Mesothelial cell of epicardium (in vitro differentiated cells): ENCODE measurements at places on chromosomes 1 and 21. TPM values are rescaled to one million over a fixed set of nuclear protein-coding genes. Genes with fewer than 3 reads are reported as not detected.

Gene CYP4A11
- not detected in 3 replicates for total RNA-seq

Gene ALX3
- 127 to 136 TPM (median 132 TPM) in 3 replicates for total RNA-seq

Gene TNFRSF4
- 0.18 to 0.34 TPM (median 0.29 TPM) in 3 replicates for total RNA-seq

Gene VWA5B1
- total RNA-seq, result 0.20 to 0.29 TPM (median 0.25 TPM) in 3 replicates

Gene CHI3L2
- total RNA-seq, result not detected in 3 replicates

Gene SIKE1
- 61.0 to 64.2 TPM (median 62.8 TPM) in 3 replicates for total RNA-seq

Gene TCEA3
- total RNA-seq, result 8.0 to 10.0 TPM (median 9.9 TPM) in 3 replicates

Gene TSPAN1
- total RNA-seq, result 0.51 to 0.63 TPM (median 0.52 TPM) in 3 replicates

Gene AMIGO1
- total RNA-seq, result 5.0 to 5.4 TPM (median 5.1 TPM) in 3 replicates

Gene ARTN
- 1.2 to 2.0 TPM (median 1.6 TPM) in 3 replicates for total RNA-seq

Gene PRR9
- total RNA-seq, result not detected in 3 replicates

Gene KDF1
- 11.9 to 12.9 TPM (median 12.7 TPM) in 3 replicates for total RNA-seq

Gene OR10X1
- not detected in 3 replicates for total RNA-seq

Gene DYNLT5
- total RNA-seq, result 0.36 to 0.71 TPM (median 0.67 TPM) in 3 replicates

Gene SDCCAG8
- total RNA-seq, result 37.3 to 47.1 TPM (median 39.9 TPM) in 3 replicates

Gene TCHHL1
- total RNA-seq, result not detected in 3 replicates

Gene RNU1-3
- 3,774 to 3,945 TPM (median 3,937 TPM) in 3 replicates for total RNA-seq

Gene CFHR3
- total RNA-seq, result 0.38 to 0.93 TPM (median 0.42 TPM) in 3 replicates

Gene ZYG11A
- total RNA-seq, result 0.14 to 0.18 TPM in 2 of 3 replicates, not detected in the other

Gene SYNC
- total RNA-seq, result 3.9 to 4.5 TPM (median 4.0 TPM) in 3 replicates

Gene ATP1A4
- total RNA-seq, result 0.29 to 0.38 TPM (median 0.33 TPM) in 3 replicates

Gene BGLAP
- total RNA-seq, result 5.8 to 7.3 TPM (median 6.8 TPM) in 3 replicates

Gene UBE4B
- total RNA-seq, result 61.3 to 64.5 TPM (median 63.7 TPM) in 3 replicates

Gene AADACL4
- 0.31 to 0.36 TPM (median 0.31 TPM) in 3 replicates for total RNA-seq

Gene GABRD
- 0.09 to 0.16 TPM (median 0.14 TPM) in 3 replicates for total RNA-seq

Gene C1orf94
- total RNA-seq, result not detected in 3 replicates

Gene LCE1E
- not detected in 3 replicates for total RNA-seq

Gene FCRL4
- 0.18 TPM in 1 of 3 replicates, not detected in the others for total RNA-seq

Gene PATJ
- 118 to 129 TPM (median 120 TPM) in 3 replicates for total RNA-seq

Gene OR14K1
- not detected in 3 replicates for total RNA-seq

Gene MYBPH
- not detected in 3 replicates for total RNA-seq

Gene RASSF5
- total RNA-seq, result 6.5 to 7.0 TPM (median 6.8 TPM) in 3 replicates

Gene DTL
- 12.7 to 14.9 TPM (median 14.1 TPM) in 3 replicates for total RNA-seq

Gene DHRS3
- 1,067 to 1,086 TPM (median 1,071 TPM) in 3 replicates for total RNA-seq

Gene OR2G6
- total RNA-seq, result 0.04 TPM in 1 of 3 replicates, not detected in the others

Gene SARS1
- 99.0 to 104 TPM (median 99.4 TPM) in 3 replicates for total RNA-seq

Gene LDLRAD1
- not detected in 3 replicates for total RNA-seq

Gene S100A5
- not detected in 3 replicates for total RNA-seq

Gene PTPN14
- total RNA-seq, result 71.8 to 75.8 TPM (median 74.9 TPM) in 3 replicates

Gene PTTG1IP
- total RNA-seq, result 200 to 205 TPM (median 204 TPM) in 3 replicates

Gene CFAP410
- total RNA-seq, result 27.6 to 34.0 TPM (median 32.0 TPM) in 3 replicates

Gene TRMT1L
- 16.0 to 20.6 TPM (median 16.7 TPM) in 3 replicates for total RNA-seq

Gene TRIM63
- total RNA-seq, result 1.4 to 1.9 TPM (median 1.7 TPM) in 3 replicates

Gene DNAJC6
- total RNA-seq, result 18.1 to 20.3 TPM (median 19.4 TPM) in 3 replicates

Gene LAD1
- total RNA-seq, result 17.6 to 23.0 TPM (median 20.7 TPM) in 3 replicates

Gene TMEM52
- total RNA-seq, result 2.1 to 2.8 TPM (median 2.5 TPM) in 3 replicates

Gene SEMA6C
- 14.9 to 15.0 TPM (median 14.9 TPM) in 3 replicates for total RNA-seq

Gene ST6GALNAC5
- 16.7 to 18.6 TPM (median 16.8 TPM) in 3 replicates for total RNA-seq

Gene B3GALT2
- 5.4 to 5.8 TPM (median 5.7 TPM) in 3 replicates for total RNA-seq

Gene KRTAP19-1
- not detected in 3 replicates for total RNA-seq

Gene C1orf50
- total RNA-seq, result 6.5 to 10.4 TPM (median 7.4 TPM) in 3 replicates

Gene FOXO6
- 34.8 to 38.4 TPM (median 37.4 TPM) in 3 replicates for total RNA-seq

Gene AKIRIN1
- total RNA-seq, result 69.6 to 75.8 TPM (median 70.1 TPM) in 3 replicates

Gene CHIT1
- total RNA-seq, result 0.13 to 0.18 TPM in 2 of 3 replicates, not detected in the other

Gene GJC2
- total RNA-seq, result 2.5 to 2.6 TPM (median 2.5 TPM) in 3 replicates
